ENCODE measurements at places on chromosomes 1 and 21. TPM values are rescaled to one million over a fixed set of nuclear protein-coding genes. Genes with fewer than 3 reads are reported as not detected.

GRCh38 chr1:175116903-175117302 is 49.3 kb downstream of the TNN start:
- DNase-seq, result no peak

SPATC1L gene
- 5.9 TPM for polyA plus RNA-seq

PTPRU gene
- polyA plus RNA-seq, result 8.9 TPM

SLC9C2 gene
- polyA plus RNA-seq, result 0.09 TPM

FCRL6 gene
- polyA plus RNA-seq, result 0.10 TPM

CYP4A11 gene
- polyA plus RNA-seq, result 56.4 TPM

GRCh38 chr1:214648801-214649200 is 45.8 kb downstream of the CENPF start:
- no peak for DNase-seq

DNA sequence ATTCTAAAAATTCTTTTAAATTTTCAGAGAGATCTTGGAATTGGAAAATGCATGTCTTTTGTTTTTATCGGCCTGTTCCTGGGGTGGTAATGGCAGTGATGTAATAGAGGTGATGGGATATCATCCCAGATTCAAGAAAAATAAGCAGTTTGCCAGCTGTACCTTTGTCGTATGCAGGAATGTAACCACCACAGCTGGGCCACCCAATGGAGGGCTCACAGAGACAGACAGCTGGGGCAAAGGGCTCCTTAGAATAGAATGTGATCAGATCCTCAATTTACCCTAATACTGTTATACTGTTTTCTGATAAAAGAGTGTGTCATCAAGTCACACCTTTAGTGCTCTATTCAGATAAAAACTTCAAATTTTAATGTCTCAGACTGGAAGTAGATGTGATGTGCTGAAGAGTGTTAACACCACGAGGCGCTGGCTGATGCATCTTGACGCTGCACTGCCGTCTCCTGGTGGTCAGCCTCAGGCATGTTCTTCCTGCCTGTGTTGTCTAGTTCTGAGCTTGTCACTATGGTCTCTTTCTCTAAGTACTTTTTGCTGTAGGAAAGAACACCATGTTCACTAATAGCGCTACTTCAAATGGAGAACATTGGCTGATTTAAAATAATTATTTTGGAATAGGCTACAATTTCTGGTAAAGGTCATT is 78.8 kb downstream of the C1orf21 start:
- DNase-seq, result no peak

Data from left renal pelvis (tissue), 4 donors.